CD4-positive, alpha-beta T cell treated with Interleukin-12 subunit alpha and Interleukin-12 subunit beta, for 1 hour (primary cell): ENCODE measurements at places on chromosomes 1 and 21.

GRCh38 chr1:222582099-222582774 lies 7.5 kb downstream of the TAF1A start:
- no peak for DNase-seq

GRCh38 chr1:111723091-111723806 lies 15.9 kb downstream of the INKA2 start:
- DNase-seq, result peak; percentile 54

GRCh38 chr1:47755101-47755990 lies 241.8 kb downstream of the TRABD2B start:
- peak; percentile 31 for DNase-seq

DNA sequence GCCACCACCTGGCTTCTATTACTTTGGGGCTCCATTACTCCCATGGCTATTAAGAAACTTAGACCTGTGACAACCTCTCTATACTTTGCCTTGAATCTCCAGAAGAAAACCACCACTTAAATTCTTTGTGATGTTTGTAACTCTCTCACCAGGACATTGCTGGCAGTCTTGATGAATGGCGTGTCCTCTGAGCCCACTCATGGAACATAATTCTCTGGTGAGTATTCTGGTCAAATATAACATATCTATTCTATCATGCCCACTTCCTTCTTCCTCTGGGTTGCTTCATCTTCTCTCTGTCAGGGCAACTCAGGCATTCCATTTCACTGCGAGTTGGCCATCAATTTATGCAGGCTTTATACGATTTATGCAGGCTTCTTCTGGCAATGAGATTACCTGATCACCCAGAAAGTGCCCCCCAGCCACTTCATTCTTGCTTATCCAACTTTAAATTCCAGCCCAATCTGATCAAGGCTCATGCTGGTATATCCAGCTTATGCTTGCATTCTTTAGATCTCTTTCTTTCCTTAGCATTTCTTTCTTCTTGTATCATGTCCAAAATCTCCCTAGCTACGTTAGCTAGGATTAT lies 112.0 kb upstream of the CHRM3 start:
- no peak for DNase-seq

DNA sequence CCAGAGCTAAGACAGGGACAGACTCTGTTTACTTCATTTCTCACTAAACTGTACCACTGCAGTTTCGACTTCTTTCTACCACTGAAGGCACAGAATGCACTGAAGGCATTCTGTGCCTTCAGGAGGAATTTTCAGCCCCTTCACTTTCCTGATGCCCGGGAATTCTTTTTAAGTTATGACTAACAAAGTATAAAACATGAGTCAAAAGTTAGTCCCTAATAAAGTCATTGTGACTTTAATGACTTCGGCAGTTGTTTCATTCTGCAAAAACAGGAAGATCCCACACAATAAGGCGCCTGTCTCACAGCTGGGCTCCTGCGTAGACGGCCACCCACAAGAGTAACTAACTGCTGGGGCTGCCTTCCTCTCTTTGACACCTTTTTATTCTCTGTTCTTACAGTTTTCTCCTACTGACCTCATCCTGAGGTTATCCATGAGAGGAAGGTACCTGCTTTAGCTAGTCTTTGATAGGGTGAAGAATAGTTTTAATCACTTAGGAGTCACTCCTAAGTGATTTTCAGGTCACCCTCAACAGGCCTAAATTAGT lies 183.9 kb upstream of the SGIP1 start:
- DNase-seq, result peak; percentile 73

- DNase-seq, result no peak
Observed at GRCh38 chr1:45266151-45266801, 59.9 kb upstream of the ZSWIM5 start.

GRCh38 chr1:71593523-71593922 lies 512.7 kb upstream of the ZRANB2 start:
- DNase-seq, result no peak

- no peak for DNase-seq
Observed at GRCh38 chr1:26459573-26460031, 12.6 kb upstream of the HMGN2 start.

GRCh38 chr1:48820491-48820890 lies 43.8 kb upstream of the BEND5 start:
- no peak for DNase-seq

DNA sequence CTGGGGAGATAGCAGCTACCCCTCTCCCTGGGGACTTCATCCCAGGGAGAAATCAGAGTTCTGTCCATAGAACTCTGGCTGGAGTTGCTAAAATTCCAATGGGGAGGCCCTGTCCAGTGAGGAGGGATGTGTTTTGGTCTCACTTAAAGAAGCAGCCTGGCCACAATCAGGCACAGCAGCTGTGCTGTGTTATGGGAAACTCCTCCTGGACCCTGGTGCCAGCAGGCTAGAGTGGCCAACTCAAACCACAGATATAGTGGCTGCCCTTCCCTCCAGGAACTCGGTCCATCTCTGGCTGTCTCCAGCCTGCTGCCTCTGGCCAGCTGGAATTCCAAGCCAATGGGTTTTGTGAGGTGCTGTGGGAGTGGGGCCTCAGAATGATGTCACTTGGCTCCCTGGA lies 37.4 kb upstream of the SAMD11 start:
- DNase-seq, result no peak

DNA sequence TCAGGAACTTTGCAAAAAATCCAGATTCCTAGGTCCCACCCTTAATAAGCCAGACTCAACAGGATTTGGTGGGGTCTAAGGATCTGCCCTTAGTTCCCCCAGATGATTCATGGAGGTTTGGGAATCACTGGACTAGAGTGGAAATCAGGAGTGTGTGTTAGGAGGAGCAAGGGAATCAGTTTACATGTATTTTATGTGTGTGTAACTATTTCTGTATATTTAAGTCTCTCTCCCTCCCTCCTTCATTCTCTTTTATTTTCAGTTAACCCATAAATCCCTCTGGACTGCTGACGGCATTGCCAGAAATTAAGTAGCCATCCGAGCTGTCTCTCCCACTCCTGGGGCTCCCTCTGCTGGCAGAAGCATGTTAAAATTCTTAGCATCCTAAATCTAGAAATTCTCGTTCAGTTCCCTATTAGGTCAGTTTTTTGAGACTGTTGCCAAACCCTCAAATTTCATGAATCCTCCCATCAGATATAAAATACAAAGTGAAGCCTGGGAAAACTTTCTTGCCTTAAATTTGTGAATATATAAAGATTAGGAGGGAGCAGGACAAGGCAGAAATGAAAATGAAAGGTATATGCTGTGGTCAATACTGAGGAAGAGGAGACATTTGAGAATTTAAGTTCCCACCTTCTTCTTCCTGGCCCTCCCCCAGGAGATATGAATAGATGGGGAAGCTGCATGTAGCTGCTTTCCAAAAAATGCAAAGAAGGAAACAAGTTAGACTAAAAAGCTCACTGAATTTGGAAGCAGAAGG lies 11.7 kb upstream of the HSD11B1 start:
- DNase-seq, result peak; percentile 72

DNA sequence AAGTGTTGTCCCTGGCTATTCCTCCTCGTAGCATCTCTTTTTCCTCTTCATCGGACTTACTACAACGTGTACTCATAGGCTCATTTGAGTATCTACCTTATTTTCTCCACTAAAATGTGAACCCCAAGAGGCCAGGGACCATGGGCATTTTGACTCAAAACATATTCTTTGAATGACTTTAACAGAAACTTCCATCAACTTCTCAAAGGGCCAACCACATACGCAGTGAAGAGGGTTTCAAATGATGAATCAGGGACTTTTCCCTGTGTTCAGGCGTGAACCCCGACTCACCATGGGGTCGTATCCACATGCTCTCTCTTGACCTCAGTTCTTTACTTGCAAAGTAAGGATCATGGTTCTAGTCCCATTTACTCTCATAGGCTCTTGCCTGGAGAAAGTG lies 20.2 kb upstream of the GPR137B start:
- DNase-seq, result no peak

DNA sequence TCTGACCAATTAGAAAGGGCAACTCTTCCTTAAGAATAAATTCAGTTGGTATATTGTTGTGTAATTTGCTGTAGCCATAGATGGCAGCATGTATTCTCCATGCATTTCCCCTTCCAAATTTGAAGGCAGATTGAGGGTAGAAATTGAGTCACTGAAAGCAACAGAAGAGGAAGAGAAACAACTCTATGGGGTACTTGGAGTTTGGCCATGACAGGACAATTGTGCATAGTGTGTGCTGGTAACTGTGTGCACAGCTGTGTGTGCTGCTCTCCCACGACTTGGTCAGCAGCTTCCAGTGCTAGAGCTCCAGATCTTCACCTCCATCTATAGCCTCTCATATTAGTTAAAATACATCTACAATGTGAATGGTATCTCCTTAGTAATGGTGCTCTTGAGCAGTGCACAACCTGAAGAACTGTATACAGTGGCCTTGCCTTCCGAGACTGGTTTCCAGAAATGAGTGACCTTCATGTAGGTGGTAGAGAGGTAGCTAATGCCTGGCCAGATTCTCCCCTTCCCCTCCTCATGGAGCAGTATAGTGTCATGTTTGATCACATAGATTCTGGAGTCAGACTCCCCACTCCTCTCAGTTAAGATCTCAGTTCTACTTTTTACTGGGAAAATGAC lies 882 bp upstream of the FCAMR start:
- DNase-seq, result no peak

GRCh38 chr1:173410794-173411236 lies 66.3 kb upstream of the PRDX6 start:
- peak; percentile 12 for DNase-seq

DNA sequence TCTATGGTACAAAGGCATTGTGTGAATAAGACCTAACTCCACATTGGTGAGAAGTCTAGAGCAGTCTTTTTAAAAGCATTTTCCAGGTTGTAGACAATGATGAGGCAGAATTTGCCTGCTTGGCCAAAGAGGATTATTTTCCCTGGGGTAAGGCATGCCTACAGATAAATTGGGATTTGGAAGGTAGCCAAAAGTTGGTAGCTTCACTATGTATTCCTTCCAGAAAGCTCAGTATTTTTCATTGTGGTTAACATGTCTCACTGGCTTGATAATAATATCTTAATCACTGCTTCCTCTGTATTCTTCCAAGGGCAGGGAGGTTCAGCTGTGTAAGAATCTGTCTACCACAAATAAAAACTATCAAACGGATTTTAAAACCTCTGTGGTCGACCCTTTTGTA lies 590.8 kb upstream of the PRMT6 start:
- DNase-seq, result no peak

- peak; percentile 20 for DNase-seq
Observed at GRCh38 chr1:13228343-13228781, 2.4 kb upstream of the PRAMEF18 start.

GRCh38 chr1:156157506-156157905 lies 4.1 kb downstream of the SEMA4A start:
- peak; percentile 27 for DNase-seq

GRCh38 chr1:84110629-84111028 lies 33.4 kb upstream of the PRKACB start:
- DNase-seq, result no peak

DNA sequence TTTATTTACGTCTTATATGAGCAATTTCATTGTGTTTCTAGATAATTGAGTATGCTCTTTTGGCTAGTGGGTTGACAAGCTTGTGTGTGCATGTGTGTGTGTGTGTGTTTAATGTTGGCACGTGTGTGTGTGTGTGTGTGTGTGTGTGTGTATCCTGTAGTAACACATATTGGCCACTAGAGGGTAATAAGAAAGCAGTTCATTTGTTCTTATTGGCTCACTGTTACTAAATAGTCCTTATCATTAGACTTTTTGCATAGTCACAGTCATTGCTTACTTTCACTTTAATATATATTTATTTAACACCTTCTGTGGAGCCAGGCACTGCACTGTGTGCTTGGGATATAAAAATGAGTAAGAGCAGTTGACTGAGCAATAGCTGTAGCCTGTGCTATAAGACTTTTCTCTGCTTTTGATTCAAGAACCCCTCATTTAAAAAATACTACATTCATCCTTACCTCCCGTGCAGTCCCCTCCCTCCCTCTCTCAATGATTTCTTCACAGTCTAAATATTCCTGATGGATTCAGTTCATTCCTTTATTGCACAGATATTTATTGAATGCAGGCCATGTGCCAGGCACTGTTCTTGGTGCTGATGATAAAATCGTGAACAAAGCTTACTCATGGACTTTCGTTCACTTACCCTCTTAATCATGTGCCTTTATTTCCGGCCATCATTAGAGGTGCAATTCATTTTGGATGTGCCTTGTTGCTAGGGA lies 96.7 kb downstream of the DYRK1A start:
- peak; percentile 65 for DNase-seq

DNA sequence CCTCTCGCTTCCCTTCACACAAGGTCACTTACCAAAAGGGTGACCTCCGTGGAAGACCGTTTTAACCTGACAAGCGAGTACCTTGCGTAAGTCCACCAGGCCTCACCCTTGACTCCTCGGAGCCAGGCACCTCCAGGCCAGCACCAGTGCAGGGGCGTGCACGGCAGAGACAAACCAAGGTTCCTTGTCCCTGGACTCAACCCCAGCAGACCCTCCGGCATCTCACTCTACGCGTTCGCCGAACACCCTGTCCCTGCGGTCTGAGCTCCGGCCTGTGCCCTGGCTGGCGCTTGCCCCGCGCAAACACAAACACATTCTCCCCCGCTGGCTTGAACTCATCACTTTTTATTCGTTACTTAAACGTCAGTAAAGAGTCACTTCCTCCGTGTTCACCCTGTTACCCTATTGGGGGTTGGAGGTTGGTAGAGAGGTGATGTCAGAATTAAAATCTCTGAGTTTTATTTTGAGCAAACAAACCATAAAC lies 4.5 kb downstream of the TBX15 start:
- DNase-seq, result no peak

DNA sequence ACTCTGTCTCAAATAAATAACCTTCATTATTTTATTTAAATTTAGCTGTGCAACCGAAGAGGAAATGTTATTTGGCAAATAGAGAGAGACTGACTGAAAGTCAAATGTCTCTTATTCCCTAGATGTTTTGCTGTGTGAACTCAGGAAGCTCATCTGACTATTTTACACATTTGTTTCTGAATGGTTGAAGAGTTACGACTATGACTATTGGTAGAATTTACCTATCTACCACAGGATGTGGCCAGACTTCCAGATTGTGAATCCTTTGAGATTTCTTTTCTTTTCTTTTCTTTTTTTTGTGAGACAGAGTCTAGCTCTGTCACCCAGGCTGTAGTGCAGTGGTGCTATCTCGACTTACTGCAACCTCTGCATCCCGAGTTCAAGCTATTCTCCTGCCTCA lies 5.3 kb upstream of the SDE2 start:
- no peak for DNase-seq

GRCh38 chr21:46118316-46119143 lies 20.6 kb downstream of the COL6A2 start:
- DNase-seq, result no peak

GRCh38 chr1:74425676-74426075 lies 86.7 kb downstream of the LRRC53 start:
- DNase-seq, result no peak

- DNase-seq, result peak; percentile 27
Observed at GRCh38 chr1:38489844-38490270, 369.7 kb downstream of the RRAGC start.
